ENCODE measurements at places on chromosomes 2 and 18. TPM values are rescaled to one million over a fixed set of nuclear protein-coding genes. Genes with fewer than 3 reads are reported as not detected.

Gene MC5R
- not detected for total RNA-seq

Gene UGT1A1
- total RNA-seq = not detected

Gene LCT
- total RNA-seq = not detected

Gene RAD51AP2
- total RNA-seq = not detected

Gene SLC9A4
- total RNA-seq = not detected

Gene IGFBP2
- total RNA-seq = 4.0 TPM

All from subcutaneous preadipocyte (primary cell).